ENCODE measurements at places on chromosomes 2 and 18.

GRCh38 chr18:44537526-44537925, 143.2 kb upstream of the SETBP1 start:
- no peak for DNase-seq

DNA sequence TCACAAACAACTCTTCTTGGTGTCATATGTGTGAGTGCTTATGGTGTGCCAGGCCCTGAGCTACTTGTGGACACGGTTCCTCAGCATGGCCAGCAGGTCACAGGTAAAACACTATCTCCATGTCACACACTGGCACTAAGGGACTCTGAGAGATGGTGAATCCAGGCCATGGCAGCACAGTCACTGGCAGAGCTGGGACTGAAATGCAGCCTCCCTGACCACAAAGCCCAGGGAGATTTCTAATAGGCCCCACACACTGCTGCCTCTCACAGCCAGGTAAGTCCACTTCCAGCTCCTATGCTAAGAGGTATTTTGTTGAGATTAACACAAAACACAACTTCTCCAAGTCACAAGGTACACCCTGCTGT, 92.0 kb downstream of the ACTR2 start:
- DNase-seq = no peak

DNA sequence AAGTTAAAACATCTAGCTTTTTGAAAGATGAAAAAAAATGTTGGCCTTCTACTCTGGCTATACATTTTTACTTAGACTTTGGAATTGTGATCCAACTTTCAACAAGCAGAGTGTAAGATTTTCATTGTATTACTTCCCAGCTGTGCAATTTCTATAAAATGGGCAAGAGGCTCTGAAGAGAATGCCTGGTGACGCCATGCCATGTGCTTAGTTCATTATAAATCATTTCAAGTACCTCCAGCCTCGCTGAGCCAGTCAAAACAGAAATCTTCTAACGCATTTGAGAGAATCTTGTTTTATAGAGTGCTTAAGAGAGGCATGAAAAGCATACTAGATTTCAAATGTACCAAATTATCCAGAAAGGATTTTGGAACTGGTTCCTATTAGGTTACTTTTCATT, 10.1 kb upstream of the STK17B start:
- peak; percentile 73 for DNase-seq

DNA sequence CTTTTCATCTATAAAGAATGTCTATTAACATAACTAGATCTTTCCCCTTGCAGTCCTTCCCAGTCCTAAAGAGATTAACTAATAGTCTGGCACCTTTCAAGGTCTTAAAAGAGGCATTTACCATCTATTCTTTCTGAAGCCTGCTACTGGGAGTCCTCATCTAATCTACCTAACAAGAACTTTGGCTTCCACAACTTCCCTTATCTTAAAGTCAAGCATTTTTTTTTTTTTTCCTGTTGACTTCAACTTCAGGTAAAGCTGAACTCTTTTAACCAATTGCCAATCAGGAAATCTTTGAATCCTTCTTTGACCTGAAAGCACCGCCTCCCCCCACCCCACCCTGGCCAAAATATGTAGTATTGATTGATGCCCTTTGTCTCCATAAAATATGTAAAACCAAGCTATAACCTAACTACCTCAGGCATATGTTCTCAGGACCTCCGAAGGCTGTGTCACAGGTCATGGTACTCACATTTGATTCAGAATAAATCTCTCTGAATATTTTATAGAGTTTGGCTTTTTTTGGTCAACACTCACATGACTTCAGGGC, 168.6 kb downstream of the PTPRM start:
- no peak for DNase-seq

- no peak for DNase-seq
These were observed 96.6 kb downstream of the TXNL1 start for GRCh38 chr18:56541793-56542192.

GRCh38 chr2:63225964-63226686, 175.5 kb downstream of the OTX1 start:
- no peak for DNase-seq

DNA sequence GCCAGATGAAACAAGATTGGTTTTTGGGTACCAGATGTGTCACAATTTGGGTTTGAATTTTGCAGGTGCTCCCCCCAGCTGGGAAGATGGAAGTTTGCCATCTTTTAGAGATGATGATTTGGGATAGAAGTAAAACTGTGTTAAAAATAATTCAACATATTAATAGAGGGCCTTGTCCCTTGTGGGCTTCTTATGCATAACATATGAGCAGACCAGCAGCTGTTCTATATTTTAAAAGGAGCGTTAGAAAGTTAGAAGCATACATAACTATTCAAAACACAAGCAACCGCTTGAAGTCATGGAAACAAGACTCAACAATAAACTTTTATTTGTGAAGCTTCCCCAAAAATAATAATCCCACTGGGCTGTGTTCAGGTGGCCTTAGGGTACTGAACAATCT, 62.8 kb downstream of the EFEMP1 start:
- DNase-seq = no peak

GRCh38 chr2:65103013-65103715, 26.7 kb downstream of the RAB1A start:
- no peak for DNase-seq

DNA sequence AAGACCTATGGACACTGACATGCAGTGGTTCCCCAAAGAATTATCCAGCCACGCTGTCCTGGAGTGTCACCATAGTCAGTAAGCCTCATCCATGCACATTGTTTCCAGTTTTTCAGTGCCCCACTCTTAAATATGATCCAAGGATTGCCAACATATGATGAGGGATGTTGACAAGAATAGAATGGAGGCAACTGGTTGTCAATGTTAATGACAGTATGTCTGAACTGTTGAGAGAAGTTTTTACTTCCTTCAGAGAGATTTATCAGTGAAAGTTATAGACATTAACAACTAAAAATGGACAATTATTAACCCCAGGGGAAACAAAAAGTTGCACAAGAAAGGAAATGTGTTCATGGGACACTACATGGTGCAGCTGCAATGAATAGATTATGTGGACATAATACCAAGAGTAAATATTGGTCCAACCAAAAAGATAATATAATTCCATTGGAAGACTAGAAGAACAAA, 69.9 kb downstream of the CYP26B1 start:
- DNase-seq = no peak

GRCh38 chr18:3132700-3133099, 87.1 kb downstream of the MYOM1 start:
- DNase-seq = no peak

GRCh38 chr18:55838841-55839240, 250.8 kb upstream of the TCF4 start:
- DNase-seq = no peak

DNA sequence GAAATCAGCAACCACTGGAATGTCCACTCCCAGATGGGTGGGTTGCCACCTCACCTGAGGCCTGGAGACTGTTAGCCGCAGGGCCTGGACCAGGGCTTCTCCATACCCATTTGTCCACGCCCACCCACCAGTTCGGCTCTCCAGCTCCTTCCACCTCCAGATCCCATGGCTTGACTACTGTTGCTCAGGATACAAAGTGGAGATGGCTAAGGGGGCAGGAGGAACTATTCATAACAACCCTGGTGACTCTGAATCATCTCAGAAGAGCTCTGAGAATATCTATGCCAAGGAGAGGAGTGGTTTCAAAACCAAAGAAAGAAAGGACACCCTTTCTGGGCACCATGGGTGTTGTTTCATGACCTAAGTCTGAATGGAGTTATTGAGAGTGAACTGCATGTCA, 145.8 kb downstream of the LAMA3 start:
- no peak for DNase-seq

- no peak for DNase-seq
These were observed 669 bp upstream of the PIKFYVE start for GRCh38 chr2:208265371-208265800.

- no peak for DNase-seq
These were observed 81.9 kb downstream of the LONRF2 start for GRCh38 chr2:100240386-100240785.

GRCh38 chr2:69041214-69041613, 28.2 kb downstream of the ANTXR1 start:
- DNase-seq = no peak

- DNase-seq = no peak
These were observed 156.0 kb downstream of the CERS6 start for GRCh38 chr2:168611896-168612650.

GRCh38 chr2:132849118-132849517, 179.1 kb upstream of the LYPD1 start:
- no peak for DNase-seq

- peak; percentile 24 for DNase-seq
These were observed 18.6 kb upstream of the PEX13 start for GRCh38 chr2:60998628-60999545.

GRCh38 chr2:151334082-151334815, 23.1 kb upstream of the TNFAIP6 start:
- no peak for DNase-seq

DNA sequence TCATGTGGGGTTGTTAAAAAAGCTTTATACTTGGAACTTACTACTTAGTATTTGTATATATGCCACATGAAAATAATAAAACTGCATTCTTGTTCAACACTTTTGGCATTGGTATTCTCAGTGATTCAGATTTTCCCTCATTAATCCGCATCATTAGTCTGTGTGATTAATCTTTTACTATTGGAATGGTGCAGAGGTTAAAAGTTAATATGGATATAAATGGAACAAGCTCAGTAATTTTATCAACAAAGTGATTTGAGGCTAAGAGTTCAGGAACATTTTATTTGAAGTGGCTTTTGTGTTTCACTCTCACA, 45.4 kb upstream of the REG3G start:
- DNase-seq = no peak

All from NCI-H524 treated with DMSO at 0.1 percent for 48 hours (cell line).